ENCODE measurements at places on chromosomes 2 and 18.

- DNase-seq, result no peak
Observed at GRCh38 chr2:1495676-1496358, 82.6 kb downstream of the TPO start.

DNA sequence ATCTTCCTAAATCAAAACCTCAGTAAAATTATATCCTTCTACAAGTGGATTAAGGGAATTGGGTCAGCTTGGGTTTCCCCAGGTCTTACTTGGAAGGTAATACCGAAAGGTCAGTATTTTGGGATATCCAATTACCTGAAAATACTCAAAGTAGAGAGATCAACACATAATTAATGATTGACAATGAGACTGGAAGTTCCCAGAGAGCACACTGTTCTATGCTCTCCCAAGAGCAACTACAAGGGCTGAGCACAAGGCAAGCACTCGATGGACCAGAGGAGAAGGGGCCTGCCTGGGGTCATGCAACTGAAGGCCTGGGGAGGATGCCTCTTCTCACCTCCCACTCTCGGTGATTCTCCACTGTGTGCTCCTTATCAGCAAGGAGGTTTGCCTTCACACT, 159.2 kb upstream of the ACAA2 start:
- no peak for DNase-seq

DNA sequence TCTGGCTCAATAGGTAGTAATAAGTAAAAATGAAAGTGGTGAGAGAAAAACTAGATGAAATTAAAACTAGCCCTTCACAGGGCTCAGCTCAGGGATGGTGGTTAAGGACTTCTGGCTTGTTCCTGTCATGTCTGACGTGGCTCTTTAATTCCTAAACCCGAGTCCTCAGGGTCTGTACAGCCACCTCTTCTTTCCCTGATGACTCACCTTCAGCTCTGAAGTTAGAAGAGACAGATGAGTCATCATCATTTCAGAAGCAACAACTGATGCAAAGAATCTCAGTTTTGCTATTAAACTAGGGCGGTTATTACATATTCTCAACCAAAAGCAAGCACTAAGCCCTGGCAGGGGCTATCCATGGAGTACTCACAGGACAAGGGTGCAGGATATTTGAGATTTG, 24.0 kb upstream of the ITGB6 start:
- DNase-seq, result peak; percentile 49

DNA sequence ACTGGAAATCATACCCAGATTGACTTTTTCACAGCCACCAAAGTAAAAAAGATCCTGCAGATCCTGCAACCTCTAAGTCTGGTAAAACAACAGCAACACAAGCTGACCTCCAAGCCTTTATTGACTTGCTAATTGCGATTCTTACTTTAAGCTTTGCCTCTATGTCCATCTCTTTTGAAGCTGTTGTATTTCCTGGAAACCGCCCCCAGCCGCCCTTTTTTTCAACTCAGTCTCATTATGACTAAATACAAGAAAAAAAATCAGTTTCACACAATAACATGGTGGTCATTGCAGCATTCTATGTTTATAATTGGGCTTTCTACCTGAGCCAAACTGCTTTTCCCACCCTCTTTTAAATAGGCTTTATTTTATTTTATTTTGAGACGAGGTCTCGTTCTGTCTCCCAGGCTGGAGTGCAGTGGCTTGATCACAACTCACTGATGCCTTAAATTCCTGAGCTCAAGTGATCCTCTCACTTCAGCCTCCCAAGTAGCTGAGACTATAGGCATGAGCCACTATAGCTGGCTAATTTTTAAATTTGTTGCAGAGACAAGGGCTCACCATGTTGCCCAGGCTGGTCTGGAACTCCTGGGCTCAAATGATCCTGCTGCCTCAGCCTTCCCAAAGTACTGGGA, 76.2 kb downstream of the MOGAT1 start:
- no peak for DNase-seq

DNA sequence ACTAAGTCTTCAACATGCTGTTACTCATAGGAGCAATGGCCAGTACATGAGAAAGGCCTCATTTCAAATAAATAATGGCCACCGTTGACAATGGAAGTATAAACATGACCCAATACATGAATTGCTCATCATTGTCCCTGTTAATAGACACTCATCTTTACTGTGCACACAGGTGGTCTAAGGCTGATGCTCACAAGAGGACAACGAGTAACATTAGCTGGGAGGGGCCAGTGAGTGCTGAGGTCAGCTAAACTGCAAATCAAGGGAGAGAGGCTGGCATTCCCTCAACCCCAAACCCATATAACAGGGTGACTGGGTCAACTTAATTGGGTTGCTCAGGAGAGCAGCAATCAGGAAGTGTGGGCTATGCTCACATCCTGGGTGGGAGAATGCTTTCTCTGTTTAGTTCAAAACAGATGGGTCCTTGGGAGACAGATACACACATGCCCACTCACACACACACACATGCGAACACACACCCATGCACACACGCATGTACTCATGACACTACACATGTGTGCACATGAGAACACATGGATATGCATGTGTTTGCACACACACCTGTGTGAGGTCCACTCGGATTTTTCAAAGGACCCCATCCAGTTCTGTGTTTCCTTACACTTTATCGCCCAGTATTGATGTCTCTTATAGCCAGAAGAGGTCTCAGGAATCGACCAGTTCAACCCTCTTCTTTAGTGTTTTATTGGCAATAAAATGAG, 172.0 kb downstream of the INHBB start:
- no peak for DNase-seq

GRCh38 chr2:69554981-69555380, 88.6 kb downstream of the AAK1 start:
- DNase-seq, result no peak

GRCh38 chr18:76487782-76488181, 7.3 kb downstream of the ZNF516 start:
- DNase-seq, result no peak

GRCh38 chr2:11310212-11310611, 34.2 kb downstream of the ROCK2 start:
- no peak for DNase-seq

GRCh38 chr2:72914206-72914559, 3.1 kb upstream of the EMX1 start:
- no peak for DNase-seq

GRCh38 chr18:7112936-7113335, 4.7 kb downstream of the LAMA1 start:
- no peak for DNase-seq

GRCh38 chr2:118844261-118845004, 3.0 kb downstream of the EN1 start:
- no peak for DNase-seq

DNA sequence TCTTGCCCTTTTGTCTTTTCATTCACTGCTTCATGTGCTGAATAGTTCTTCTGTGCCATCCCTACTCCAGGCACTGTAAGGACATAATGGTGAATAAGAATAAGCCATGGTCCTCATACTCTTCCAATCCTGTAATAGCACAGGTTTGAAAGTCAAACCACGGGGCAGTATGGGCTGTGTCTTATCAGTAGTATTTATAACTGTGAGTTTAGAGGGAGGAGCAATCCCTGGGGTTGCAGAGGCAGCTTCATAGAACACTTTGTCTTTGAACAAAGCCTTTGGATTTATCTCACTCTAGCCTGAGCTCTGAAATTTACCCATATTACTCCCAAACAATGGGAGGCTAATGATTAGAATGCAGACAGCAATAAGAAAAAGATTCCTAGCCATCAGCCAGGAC, 30.2 kb upstream of the ALK start:
- no peak for DNase-seq

- DNase-seq, result no peak
Observed at GRCh38 chr2:99793022-99793421, 303.2 kb upstream of the REV1 start.

GRCh38 chr2:103401621-103402020, 639.8 kb downstream of the TMEM182 start:
- DNase-seq, result no peak

DNA sequence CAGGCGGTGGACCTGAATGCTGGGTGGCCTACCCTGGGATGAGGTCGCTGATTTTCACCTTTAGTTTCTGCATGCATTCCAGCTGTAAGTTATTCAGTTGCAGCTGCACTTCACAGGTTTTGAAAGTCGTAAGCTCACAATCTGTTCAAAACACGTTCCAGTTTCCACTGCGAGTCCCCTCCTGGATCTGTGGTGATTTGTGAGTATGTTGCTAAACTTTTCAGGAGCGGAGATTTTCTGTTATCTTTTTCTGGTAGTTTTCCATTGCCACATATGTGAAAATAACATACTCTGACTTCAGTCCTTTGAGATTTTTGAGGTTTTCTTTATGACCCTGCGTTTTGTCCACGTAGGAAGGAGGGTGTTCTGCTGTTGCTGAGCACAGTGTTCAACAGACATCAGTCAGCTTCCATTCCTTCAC, 102.1 kb downstream of the SNTG2 start:
- no peak for DNase-seq

GRCh38 chr2:44055664-44056063, 59.9 kb upstream of the LRPPRC start:
- no peak for DNase-seq

- DNase-seq, result no peak
Observed at GRCh38 chr2:888906-889566, 61.6 kb upstream of the SNTG2 start.

- no peak for DNase-seq
Observed at GRCh38 chr18:6646801-6647200, 82.7 kb upstream of the ARHGAP28 start.

DNA sequence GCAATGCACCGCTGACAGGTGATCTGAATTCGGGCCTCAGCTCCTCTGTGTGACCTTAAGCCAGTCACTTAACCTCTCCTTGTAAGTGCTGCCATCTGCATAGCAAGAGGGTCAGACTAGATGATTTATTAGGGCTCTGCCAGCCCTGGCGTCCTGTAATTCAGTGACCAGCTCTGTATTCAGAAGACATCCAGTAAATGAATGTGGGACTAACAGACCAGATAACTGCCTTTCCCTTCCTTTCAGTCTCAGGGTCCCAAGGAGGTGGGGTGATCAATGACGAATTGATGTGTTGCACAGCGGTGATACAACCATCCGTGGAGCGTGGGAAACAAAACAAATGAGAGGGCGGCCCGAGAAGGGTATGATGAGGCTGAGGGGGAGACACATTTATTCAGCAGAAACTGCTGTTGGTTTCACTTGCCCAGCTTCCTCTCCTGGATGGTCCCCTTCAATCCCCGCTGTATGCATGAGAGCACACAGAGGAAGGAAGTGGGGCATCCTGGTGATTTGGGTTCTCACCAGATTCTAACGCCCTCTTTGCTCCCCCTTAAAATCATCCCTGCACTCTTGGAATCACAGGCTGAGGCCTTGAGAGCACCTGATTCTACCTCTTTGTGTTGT, 92.8 kb downstream of the VIT start:
- no peak for DNase-seq

GRCh38 chr2:32946314-32947075, at the start of gene LTBP1:
Gene LTBP1 (plus strand): TSS chr2:32946953. CDS start chr2:32947325, 372 bp downstream.
- peak; percentile 49 for DNase-seq

DNA sequence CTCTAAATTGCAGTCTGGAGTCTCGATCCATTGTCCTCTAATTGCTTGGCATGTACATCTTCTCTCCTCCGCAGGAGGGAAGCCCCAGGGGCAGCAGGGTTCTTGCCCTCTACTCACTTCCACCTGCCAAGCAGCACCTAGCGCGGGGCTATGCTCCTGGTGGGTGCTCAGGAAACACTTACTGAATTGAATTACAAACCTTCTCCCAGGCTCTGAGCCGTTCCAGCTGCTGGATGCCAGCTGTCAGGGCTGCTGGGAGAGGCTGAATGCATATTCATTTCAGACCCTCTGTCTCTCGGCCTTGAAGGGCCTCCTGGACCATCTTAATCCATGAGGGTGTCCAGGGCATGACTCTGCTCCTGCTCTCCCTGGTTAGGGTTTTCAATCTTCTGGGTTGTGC, 94.0 kb downstream of the CELF4 start:
- DNase-seq, result no peak

- DNase-seq, result peak; percentile 4
Observed at GRCh38 chr18:9494778-9495331, 19.5 kb downstream of the RALBP1 start.

- DNase-seq, result no peak
Observed at GRCh38 chr18:76493213-76494161, 1.6 kb downstream of the ZNF516 start.

DNA sequence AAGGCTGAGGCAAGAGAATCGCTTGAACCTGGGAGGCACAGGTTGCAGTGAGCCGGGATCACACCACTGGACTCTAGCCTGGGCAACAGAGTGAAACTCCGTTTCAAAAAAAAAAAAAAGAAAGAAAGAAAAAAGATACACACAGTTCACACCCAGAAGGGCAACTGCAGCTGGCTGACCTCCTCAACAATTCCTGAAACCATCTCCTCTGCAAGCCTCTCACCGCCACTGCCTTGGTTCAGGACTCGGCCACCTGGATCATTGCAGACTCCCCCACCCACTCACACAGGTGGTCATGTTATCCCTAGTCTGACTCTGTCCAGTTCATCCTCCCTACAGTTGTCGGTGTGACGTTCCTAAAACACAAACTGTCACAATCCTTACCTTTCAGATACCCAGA, 2.2 kb downstream of the CYS1 start:
- DNase-seq, result no peak

DNA sequence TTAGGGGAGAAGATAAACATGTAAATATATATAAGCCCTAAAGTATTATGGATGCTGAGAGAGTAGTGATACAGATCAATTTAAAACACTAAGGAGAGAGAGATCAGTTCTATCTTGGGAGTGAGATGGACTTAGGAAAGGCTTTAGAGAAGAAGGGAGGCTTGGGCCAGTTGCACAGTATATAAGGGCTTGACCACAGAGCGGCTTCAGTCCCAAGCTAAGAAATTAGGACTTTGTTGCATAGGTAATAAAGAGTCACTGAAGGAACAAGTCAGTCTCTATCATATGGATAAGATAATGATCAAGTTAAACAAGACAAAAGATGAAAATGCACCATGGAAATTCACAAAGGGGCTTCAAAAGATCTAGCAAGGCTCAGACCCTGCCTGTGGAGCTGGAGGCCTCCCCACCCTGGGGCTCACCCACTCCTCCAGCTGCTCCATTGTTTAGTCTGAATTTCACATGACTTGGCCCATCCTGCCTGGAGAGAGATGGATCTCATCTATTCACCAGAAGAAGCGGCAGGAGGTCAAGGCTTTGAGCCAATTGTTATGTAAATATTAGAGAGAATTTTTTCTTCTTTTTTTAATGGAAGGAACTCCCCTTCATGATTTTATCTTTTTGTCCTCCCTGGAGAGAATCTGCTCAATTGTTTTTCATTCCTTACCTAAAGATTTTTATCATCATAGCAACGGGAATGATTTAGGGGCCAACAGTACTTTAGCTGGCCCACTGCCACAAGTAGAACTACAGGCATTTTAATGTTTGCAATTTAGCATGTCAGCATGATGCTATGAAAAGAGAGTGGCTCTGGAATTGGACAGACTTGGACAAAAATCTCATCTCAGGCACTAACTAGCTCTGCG, 44.0 kb downstream of the GYPC start:
- DNase-seq, result no peak
